ENCODE measurements at places on chromosomes 1 and 21.

GRCh38 chr1:8671306-8671917 is 146.0 kb downstream of the RERE start:
- H3K27me3 ChIP-seq = no peaks in the 10 kb centered on the region
- peaks cover 13% of the 10 kb centered on the region for H3K4me1 ChIP-seq
- no peak overlapping the region for H3K27ac ChIP-seq
- DNase-seq = peak; percentile 82
- no peak overlapping the region for H3K4me3 ChIP-seq
- H3K36me3 ChIP-seq = no peaks in the 10 kb centered on the region

DNA sequence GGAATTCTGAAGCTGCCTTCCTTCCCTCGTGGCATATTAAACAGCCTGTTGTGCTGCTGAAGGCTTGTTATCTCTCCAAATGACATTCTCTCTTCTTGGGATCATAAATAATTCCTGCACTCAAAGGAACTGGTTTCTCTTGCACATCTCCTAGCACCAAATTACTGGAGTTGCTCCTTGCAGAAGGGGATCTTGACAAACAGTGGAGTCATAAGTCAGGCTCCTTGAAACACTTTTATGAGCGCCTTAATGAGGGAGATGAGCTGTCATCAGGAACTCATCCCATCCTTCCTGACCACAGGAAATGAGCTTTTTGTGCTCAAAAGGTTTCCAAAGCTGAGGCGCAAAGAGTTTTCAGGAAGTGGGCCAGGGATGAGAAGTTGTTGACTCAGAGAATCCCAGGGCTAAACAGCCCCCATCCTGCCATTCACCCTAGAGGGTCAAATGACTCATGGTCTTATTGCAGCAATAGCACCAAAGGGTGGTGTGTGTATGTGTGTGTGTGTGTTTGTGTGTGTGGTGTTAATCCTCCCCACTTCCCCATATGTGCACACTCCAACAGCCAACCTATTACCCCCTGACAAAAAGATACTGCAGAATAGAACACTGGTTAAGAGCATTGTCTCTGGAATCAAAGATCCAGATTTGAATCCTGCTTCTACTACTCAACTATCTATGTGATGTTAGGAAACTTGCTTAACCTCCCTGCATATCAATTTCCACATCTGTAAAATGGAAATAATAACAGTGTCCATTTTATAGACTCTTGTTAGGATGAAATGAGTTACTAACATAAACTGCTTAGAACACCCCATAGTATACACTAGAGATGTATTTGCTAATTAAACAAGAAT is 2.8 kb upstream of the PHC2 start:
- DNase-seq = peak; percentile 100
- H3K4me3 ChIP-seq = no peak overlapping the region
- peak overlapping the region; percentile 56 for H3K27ac ChIP-seq
- peaks cover 10% of the 10 kb centered on the region for H3K4me1 ChIP-seq
- peaks cover under 1% of the 10 kb centered on the region for H3K36me3 ChIP-seq

DNA sequence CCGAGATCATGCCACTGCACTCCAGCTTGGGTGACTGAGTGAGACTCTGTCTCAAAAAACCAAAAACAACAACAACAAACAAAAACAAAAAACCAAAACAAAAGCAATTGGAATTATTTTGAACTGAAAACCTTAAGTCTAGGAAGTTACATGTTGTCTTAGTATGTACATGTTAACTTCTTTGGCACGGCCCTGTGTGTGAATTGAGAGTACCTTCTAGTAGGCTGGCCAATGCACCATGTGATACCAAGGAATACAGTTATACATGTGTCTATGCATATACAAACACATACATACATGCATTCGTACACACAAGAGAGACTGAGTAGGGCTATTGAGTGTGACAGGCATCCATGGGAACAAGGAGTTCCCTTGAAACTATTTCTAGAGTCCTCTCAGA is 18.6 kb downstream of the TPTE start:
- no peak overlapping the region for H3K27ac ChIP-seq
- H3K27me3 ChIP-seq = no peaks in the 10 kb centered on the region
- no peaks in the 10 kb centered on the region for H3K4me1 ChIP-seq
- no peak overlapping the region for H3K4me3 ChIP-seq

GRCh38 chr1:48250572-48250971 is 28.1 kb downstream of the SLC5A9 start:
- DNase-seq = no peak
- H3K4me1 ChIP-seq = no peaks in the 10 kb centered on the region
- no peak overlapping the region for H3K4me3 ChIP-seq
- no peaks in the 10 kb centered on the region for H3K36me3 ChIP-seq

DNA sequence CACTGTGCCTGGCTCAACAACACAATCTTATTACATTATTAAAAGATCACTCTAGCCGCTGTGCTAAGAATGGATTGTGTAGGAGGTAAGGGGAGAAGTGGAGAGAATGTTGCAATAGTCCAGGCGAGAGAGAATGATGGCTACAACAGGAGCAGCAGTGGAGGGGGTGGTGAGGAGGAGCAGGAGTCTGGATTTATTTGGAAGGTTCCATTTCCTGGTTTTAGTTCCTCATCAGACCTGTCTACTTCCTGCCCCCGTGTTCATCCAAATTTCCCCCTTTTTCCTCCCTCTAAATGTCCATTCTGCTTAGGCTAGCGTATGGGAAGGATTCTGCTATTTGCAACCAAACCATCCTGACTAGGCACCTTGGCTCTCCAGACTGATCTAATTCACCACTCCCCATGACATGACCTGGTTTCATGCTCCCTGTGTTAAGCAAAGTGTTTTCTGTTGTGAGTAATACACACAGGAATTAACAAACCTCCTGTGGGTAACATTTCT is 35.1 kb upstream of the EYA3 start:
- H3K27me3 ChIP-seq = no peaks in the 10 kb centered on the region
- peak; percentile 65 for DNase-seq
- no peaks in the 10 kb centered on the region for H3K36me3 ChIP-seq

- no peak overlapping the region for H3K27ac ChIP-seq
- H3K4me1 ChIP-seq = peaks cover 3% of the 10 kb centered on the region
- DNase-seq = no peak
- H3K4me3 ChIP-seq = no peak overlapping the region
Measured at GRCh38 chr1:184608581-184608980, 146.1 kb downstream of the EDEM3 start.

DNA sequence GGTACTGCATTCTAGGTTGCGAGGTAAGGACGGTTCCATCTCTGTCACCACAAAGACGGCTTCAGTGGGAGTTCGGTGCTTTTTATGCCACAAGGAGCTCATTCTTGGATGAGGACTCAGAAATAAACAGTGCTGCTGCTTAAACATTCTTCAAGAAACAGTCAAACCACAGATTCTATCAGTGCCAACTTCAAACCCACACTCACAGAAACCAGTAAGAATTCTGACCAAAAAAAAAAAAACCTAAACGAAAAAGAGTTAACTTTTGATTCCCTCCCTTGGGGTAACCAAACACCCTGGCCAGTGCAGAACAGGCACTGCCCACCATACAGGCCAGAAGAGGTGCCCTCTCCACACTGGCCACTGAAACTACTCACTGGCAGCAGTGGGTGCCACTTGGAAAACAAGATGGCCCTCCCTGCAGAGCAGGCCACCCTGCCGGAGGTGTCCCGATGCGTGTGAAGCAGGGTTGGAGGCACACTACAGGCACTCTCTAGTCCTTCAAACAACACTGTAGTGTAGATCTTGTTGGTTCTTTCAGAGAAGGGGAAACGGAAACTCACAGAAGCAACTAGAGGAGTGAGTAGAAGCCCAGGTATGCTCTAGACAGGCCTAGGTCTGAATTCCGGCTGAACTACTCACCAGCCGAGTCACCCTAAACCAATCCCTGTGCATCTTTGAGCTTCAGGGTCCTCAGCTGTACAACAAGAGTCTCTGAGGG is 87.3 kb upstream of the TLR5 start:
- H3K36me3 ChIP-seq = no peaks in the 10 kb centered on the region
- peaks cover 9% of the 10 kb centered on the region for H3K4me1 ChIP-seq
- H3K27ac ChIP-seq = peak overlapping the region; percentile 4
- peaks cover 25% of the 10 kb centered on the region for H3K27me3 ChIP-seq

DNA sequence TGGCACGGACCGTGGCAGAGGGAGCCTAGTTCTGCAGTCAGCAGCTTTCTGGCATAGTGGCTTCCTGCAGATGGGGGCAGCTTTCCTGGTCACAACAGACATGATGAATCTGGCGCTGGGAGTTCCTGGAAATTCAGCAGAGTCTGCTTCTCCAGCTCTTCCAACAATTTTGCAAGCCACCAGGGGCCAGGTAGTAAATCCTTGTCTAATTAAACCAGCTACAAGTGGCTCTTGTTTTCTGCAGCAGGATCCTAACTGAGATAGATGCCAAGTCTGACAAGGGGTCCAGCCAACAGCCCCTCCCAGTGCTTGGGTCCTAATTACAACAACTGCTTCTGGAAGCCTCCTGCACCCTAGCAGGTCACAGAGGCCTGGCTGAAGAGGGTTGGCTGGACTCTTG is 35.8 kb downstream of the TRIM62 start:
- DNase-seq = no peak
- no peak overlapping the region for H3K27ac ChIP-seq
- H3K36me3 ChIP-seq = peaks cover 15% of the 10 kb centered on the region
- no peaks in the 10 kb centered on the region for H3K27me3 ChIP-seq
- H3K4me3 ChIP-seq = no peak overlapping the region
- peaks cover 22% of the 10 kb centered on the region for H3K4me1 ChIP-seq

DNA sequence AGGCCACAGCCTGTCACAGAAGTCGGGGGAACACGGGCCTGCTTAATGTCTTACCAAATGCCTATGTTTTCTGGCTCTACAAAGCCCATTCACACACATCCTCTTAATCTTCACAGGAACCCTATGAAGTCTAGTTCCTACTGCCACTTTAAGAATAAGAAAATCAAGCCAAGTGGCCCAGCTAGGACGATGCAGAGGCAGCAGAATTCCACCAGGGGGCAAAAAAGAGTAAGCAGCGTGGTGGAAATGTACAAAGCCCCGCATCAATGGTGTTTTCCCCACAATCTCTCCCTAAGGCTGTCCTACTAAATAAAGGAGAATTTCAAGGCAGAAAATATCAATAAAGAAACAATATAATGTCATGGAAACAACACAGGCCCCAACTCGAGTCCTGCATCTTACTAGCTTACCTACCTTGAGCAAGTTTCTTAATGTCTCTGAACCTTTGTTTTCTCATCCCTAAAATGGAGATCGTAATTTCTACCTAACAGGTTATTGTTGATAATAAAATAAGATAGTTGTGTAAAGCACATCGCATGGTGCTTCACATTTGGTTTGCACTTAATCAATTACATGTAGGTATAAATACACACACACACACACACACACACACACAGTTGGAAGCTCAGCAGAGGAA is 21.4 kb downstream of the SEC16B start:
- H3K27me3 ChIP-seq = no peaks in the 10 kb centered on the region
- H3K4me3 ChIP-seq = no peak overlapping the region
- H3K4me1 ChIP-seq = peaks cover 9% of the 10 kb centered on the region
- peak; percentile 75 for DNase-seq
- peaks cover 46% of the 10 kb centered on the region for H3K36me3 ChIP-seq

GRCh38 chr1:206705191-206705590 is 20.5 kb downstream of the MAPKAPK2 start:
- peaks cover 43% of the 10 kb centered on the region for H3K4me1 ChIP-seq
- H3K36me3 ChIP-seq = peaks cover 3% of the 10 kb centered on the region
- H3K4me3 ChIP-seq = peak overlapping the region; percentile 67
- H3K27ac ChIP-seq = peak overlapping the region; percentile 36

- H3K27ac ChIP-seq = no peak overlapping the region
- DNase-seq = no peak
- H3K4me3 ChIP-seq = peak overlapping the region; percentile 44
- H3K4me1 ChIP-seq = peaks cover 31% of the 10 kb centered on the region
- peaks cover 3% of the 10 kb centered on the region for H3K36me3 ChIP-seq
Measured at GRCh38 chr1:155005076-155006011, 2.7 kb downstream of the ZBTB7B start.

- no peak overlapping the region for H3K27ac ChIP-seq
- no peaks in the 10 kb centered on the region for H3K36me3 ChIP-seq
- peaks cover 4% of the 10 kb centered on the region for H3K4me1 ChIP-seq
- no peak overlapping the region for H3K4me3 ChIP-seq
Measured at GRCh38 chr1:94257444-94257843, 20.1 kb upstream of the ARHGAP29 start.

DNA sequence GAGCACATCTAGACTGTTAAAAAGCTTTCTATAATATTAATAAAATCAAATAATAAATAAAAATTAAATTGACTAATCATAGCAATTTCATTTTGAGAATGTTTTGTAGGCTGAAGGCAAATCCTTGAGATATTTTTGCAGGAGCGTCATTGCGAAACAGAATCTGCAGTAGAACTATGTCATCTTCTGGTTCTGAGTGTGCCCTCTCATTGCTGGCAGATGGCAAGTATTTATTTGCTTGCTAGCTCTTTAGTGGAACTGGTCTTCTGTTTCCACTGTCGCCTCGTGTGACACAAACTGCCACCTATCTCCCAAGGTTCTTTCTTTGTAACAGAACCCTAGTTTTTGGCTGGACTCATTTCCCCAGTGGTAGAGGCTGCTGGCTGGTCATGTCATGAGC is 19.0 kb upstream of the IRF2BP2 start:
- no peaks in the 10 kb centered on the region for H3K36me3 ChIP-seq
- DNase-seq = no peak
- no peak overlapping the region for H3K4me3 ChIP-seq
- no peak overlapping the region for H3K27ac ChIP-seq
- no peaks in the 10 kb centered on the region for H3K27me3 ChIP-seq

DNA sequence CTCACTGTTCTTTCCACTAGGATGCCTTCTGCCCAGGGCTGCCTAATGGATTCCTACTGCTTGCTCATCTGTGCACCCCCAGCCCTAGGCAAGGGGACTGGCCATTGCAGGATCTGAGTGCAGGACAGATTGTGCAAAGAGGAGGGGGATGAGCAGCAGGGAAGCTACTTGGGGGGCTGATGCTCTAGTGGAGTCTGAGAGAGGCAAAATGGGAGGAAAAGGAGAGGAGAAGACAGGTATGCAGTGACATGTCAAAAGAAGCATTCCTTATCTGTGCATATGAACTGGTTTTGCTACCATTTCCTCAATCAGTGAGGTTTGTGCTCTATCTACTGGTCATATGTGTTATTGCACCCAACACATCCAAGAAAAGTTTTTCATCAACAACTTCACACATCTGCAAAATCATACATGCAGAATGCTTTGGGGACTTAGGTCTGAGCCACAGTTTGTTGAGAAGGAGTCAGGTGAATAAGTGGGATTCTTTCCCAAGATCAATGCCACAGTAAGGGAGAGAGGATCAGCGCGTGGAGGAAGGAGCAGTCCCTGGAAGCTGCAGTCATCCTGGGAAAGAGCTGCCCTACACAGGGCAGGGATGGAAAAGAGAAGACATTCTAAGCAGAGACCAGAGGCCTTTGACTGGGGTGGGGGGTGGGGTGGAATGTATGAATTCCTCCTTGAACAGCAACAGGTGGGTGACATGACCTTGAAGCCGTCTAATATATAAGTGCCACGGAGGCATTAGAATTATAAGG is 14.4 kb downstream of the SLC5A9 start:
- peaks cover 2% of the 10 kb centered on the region for H3K4me1 ChIP-seq
- no peaks in the 10 kb centered on the region for H3K36me3 ChIP-seq
- H3K27ac ChIP-seq = no peak overlapping the region
- peak; percentile 6 for DNase-seq
- H3K27me3 ChIP-seq = no peaks in the 10 kb centered on the region

DNA sequence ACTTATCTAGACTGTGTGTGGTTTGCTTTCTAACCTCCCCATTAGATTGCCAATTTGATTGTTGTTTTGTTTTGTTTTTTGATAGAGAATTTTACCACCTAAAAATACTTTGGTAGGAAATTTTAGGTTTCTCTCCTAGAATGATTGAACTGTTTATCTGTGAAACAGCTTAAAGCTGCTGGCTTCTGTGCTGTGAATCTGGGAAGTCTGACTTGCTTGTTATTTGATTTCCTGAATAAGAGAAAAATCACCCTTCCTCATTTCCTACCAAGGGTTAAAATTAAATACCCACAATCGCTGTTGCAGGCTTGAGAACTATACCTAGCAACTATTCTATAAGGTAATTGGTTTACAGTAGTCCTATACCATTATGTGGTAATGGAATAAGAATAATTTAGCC is 198.9 kb upstream of the CACYBP start:
- H3K27ac ChIP-seq = no peak overlapping the region
- no peaks in the 10 kb centered on the region for H3K27me3 ChIP-seq
- H3K4me3 ChIP-seq = peak overlapping the region; percentile 84
- H3K36me3 ChIP-seq = no peaks in the 10 kb centered on the region
- DNase-seq = no peak
